ENCODE measurements at places on chromosomes 5 and 9. TPM values are rescaled to one million over a fixed set of nuclear protein-coding genes. Genes with fewer than 3 reads are reported as not detected.

PRR7 gene
- 20.1 TPM for total RNA-seq

UBE2B gene
- total RNA-seq = 102 TPM

AQP7 gene
- total RNA-seq = not detected

MRPL22 gene
- 87.5 TPM for total RNA-seq

ANKRD20A1 gene
- total RNA-seq = not detected

LCN12 gene
- 0.89 TPM for total RNA-seq

TRAPPC13 gene
- total RNA-seq = 21.9 TPM

QRFP gene
- total RNA-seq = not detected

CARD9 gene
- 1.8 TPM for total RNA-seq

CLPTM1L gene
- total RNA-seq = 112 TPM

TAS2R1 gene
- total RNA-seq = not detected

RAB3C gene
- not detected for total RNA-seq

PTRH1 gene
- 28.8 TPM for total RNA-seq

MLANA gene
- total RNA-seq = not detected

Data from activated CD8-positive, alpha-beta memory T cell treated with anti-CD3 and anti-CD28 coated beads for 36 hours (primary cell).